ENCODE measurements at places on chromosomes 3 and 15. TPM values are rescaled to one million over a fixed set of nuclear protein-coding genes. Genes with fewer than 3 reads are reported as not detected.

HYKK gene
- total RNA-seq, result 2.2 TPM

GOLGA6L1 gene
- not detected for total RNA-seq

SYNPR gene
- total RNA-seq, result 9.9 TPM

CASR gene
- 1.4 TPM for total RNA-seq

CLDN11 gene
- 1.7 TPM for total RNA-seq

TMEM207 gene
- 1.2 TPM for total RNA-seq

CD80 gene
- 4.1 TPM for total RNA-seq

DNA sequence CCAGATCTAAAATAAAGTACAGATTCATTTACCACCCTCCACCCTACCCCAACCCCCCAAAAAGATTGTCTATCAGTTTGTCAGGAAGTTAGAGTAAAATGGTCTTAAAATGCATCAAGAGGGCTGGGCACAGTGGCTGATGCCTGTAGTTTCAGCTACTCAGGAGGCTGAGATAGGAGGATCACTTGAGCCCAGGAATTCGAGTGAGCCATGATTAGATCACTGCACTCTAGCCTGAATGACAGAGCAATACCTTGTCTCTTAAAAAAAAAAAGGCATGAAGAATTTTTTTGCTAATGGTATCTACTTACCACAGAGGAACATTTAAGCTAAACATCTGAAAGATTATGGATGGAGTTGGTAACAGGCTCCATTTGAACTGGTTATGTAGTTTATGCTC is 71.0 kb downstream of the RBM6 start:
- DNase-seq, result no peak

GRCh38 chr3:168085491-168086119 is 10.1 kb downstream of the GOLIM4 start:
- no peak for DNase-seq

GRCh38 chr3:186525369-186526255 is 18.6 kb downstream of the CRYGS start:
- no peak for DNase-seq

GRCh38 chr3:197545101-197545500 is 10.7 kb downstream of the BDH1 start:
- DNase-seq, result no peak

- DNase-seq, result peak; percentile 22
These were observed 13.4 kb upstream of the GHSR start for GRCh38 chr3:172461530-172462138.

DNA sequence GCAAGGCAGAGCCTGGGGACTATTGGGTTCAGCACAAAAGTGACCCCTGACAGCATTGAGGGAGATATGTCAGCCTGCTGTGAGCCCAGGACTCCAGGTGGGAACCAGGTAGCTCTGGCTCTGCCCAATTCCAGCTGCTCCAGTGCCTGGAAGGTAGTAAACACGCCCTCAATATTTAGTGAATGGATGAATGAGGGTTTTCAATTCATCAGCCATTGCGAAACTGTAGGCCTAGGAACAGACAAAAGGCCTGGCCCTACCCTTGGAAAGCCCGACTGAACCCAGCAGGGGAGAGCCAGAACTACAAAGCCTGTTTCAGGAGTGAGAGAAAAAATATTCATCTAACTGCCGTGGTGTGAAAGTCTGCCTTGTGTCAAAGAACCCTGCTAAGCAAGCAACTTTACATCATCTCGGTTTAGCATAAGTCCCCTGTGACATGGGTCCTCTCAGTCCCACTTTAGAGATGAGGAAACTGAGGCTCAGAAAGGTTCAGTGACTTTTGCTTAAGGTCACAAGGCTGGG is 8.1 kb upstream of the CSK start:
- no peak for DNase-seq

GRCh38 chr3:175041369-175041768 is 182.2 kb downstream of the NAALADL2 start:
- DNase-seq, result no peak

- DNase-seq, result no peak
These were observed 17.8 kb downstream of the QRICH1 start for GRCh38 chr3:49076116-49076515.

DNA sequence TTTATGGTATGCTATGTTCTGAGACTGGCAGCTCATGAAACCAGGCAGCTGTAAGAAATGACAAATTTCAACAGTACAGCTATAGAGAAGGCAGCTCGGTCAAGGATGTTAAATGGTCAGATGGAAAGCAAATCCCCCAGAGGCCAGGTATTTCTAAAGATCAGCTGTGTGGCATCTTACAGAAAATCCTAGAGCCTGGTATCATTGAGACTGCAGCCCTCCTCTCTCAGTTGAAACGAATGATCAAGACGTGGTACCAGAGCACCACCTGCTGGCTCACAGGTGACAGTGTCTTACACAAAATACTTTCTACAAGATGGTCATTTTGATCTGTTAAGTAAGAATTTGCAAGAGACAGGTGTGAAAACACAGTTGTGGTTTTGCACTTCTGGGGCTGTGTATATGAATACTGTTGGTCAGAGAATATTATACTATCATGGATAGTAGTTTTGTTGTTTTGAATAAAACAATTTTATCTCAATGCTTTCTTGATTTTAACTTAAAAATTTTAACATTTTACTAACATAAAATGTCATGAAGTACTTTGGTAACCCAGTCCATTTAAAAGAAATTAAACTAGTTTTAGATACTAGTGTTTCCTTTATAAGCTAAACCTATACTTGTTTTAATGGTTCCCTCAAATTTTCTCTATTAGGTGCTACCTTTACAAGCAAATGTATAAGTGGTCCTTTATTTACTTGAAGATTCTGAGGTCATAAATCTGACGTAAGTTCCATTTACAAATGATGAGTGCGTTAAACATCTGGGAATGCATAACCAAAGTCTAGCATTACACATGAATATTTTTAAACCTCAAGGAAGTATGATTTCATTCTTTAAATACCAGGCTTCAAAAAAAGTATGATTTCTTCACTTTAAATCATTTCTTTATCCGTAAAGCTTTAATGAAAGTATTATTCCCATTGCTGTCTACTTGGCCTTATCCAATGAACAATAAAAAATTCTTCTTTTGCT is 121.8 kb downstream of the PDZRN3 start:
- peak; percentile 79 for DNase-seq

- DNase-seq, result no peak
These were observed 6.3 kb downstream of the TBL1XR1 start for GRCh38 chr3:177190756-177191681.

DNA sequence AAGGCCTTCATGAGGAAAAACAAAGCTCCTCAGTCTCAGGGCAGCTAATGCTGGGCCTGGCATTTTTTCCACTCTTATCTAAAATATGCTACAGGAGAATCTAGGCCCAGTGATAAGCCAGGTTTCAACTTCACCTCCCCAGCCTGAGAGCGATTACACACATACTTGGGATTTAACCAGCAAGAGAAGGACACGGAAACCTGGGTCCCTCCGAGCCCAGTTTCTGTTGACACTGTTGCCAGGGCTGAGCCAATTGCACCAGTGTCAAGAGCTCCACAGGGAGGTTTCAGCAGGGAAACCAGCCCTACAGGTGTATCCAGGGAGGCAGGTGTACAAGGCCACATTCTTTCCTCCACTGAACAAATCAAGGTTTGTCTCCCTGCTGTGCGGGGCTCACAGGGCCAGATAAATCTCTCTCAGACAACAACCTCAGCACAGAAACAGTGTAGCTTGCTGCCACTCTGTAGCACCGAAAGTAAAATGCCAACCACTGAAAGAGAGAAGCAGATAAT is 85.4 kb downstream of the MAGI1 start:
- DNase-seq, result peak; percentile 72

DNA sequence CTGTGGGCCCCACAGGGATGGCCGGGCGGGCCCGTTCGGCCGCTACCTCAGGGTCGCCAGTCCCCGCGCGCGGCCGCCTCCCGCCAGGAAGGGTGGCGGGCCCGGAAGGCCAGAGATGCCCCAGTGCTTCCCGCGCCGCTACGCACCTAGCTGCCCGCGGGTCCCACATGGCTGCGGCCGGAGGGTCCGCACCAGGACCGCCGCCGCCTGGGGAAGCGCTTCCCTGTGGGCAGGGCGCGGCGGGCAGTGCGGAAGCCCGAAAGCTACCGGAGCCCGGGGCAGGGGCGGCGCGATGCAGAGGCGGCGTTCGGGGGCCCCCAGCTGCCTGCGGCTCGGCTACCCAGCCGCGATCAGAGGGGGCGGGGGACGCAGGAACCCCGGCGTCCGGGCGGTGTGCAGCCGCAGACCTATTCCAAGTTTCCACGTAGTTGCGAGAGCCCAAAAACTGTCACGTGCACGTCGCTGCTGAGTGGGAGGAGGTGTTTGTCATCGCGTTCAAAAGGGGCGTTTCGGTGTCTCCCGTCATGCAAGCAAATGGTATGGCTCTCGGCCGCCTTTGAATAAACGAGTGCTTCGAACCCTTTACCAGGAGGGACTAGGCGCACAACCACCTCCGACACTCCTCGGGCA is at the start of gene TRANK1:
Gene TRANK1, minus strand, starts transcription at position 414 of the 630 bp plus-strand sequence. Its CDS starts 245 bp downstream, at position 169.
- peak; percentile 78 for DNase-seq

GRCh38 chr3:49614936-49615335 is 59.2 kb upstream of the APEH start:
- DNase-seq, result no peak

DNA sequence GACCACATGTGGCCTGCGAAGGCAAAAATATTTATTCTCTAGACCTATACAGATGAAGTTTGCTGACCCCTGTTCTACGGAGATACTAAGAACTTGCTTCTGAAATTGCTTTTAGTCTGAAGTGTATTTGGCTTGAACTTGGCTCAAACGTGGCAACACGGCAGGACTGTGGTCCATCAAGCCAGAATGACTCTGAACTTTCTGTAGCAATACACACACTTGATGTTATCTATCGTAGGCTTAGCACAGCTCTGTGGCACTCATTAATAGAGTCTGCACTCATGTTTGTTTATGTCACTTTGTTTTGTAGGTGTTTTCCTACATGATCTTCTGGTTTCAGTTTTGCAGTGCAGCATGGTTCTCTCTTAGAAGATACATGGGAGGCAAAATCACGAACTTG is 298.1 kb downstream of the ADAMTS17 start:
- DNase-seq, result no peak
